GOT3 (cell line): ENCODE measurements at places on chromosomes 3 and 15.

DNA sequence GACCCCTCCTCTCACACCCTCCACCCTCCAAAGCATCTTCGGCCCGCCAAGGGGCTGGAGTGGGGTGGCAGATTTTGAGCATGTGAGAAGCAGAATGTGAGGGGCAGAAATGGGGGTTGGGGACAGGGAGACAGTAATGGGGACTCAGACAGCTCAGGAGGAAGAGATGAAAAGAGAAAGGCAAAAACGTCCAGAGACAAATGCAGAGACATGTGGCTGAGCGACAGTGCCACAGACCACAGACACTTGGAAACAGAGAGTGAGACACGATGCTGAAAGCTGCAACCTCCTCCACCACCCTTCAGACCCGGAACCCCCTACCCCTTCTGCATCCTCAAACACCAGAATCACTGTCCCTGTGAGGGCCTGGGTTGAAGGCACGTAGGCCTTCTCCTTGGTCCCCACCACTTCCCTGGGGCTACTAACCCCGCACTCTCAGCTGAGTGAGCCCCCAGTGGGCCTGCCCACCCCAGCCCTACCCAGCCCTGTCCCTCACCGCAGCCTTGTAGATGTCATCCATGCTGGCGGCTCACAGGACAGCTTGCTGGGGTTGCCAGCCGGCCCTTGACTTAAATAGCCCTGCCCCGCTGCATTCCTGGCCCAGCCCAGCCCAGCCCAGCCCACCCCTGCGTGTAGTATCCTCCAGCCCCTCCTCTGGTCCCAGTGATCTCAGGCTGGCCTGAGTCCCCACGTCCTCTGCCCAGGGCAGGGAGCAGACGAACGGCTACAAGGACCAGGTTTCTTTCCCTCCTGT, at the start of gene TNNC1:
TNNC1 (minus strand) TSS at position 546 of the 754 bp plus-strand sequence; CDS start at position 520, 26 bp downstream.
- no peak for DNase-seq

DNA sequence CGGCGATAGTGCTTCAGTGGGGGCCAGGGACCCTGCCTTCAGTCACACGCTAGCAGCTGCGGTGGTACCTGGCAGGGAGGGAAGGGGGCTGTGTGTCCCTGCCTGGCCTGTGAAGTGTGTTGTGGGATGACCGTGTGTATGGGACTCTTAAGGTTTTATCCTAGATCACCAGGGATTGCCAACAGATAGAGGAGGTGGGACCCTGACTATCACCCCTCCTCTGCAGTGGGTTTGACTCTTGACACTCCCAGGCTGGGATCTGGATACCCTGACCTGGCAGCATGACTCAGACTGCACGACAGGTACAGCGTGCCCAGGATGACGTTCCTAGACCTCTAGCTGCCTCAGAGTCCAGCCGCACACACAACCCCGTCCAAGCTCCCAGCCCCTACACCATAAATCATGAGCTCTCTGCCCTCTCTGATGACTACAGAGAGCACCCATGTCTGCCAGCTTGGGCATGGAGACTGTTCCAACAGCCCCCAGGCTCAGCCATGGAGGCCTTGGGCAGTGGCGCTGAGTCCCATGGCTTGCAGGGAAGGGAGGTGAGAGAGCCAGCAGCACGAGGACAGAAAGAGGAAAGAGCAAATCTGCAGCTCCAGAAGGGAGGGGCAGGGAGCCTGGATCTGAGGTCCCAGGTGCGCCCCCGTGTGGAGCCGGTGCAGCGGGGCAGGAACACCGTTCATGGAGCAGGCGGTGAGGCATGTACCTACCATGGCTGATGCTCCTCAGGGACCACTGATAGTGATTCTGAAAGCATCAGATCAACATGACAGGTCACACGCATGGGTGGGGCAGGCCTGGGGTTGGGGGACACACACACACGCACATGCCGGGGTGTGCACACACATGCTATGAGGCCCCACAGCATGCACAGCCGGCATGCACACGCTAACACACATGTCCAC, 71.0 kb downstream of the ADAMTS7 start:
- no peak for DNase-seq

- DNase-seq, result no peak
These were observed 280.5 kb downstream of the TBL1XR1 start for GRCh38 chr3:176916777-176917176.

DNA sequence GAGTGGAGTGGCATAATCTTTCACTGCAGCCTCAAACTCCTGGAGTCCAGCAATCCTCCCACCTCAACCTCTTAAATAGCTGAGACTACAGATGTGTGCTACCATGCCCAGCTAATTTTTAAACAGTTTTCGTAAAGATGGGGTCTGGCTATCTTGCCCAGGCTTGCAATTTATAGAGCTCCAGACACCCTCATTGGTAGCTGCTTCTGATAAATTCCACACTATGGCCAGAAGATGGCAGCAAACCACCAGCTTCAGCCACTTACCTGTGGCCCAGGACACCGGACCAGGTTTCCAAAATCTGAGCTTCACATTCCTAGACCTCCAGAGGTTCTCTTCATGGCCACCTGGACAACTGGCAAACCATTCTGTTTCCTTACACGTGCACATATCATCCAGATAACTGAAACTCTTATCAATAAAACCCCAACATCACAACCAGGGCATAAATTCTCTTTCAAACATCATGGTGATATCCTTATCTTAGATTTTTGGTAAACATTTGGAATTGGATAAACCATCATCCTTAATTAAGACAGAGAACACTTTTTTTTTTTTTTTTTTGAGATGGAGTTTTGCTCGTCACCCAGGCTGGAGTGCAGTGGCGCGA, 28.9 kb downstream of the FBXW12 start:
- DNase-seq, result no peak

GRCh38 chr3:62368705-62369475, 4.5 kb downstream of the FEZF2 start:
- DNase-seq, result no peak

DNA sequence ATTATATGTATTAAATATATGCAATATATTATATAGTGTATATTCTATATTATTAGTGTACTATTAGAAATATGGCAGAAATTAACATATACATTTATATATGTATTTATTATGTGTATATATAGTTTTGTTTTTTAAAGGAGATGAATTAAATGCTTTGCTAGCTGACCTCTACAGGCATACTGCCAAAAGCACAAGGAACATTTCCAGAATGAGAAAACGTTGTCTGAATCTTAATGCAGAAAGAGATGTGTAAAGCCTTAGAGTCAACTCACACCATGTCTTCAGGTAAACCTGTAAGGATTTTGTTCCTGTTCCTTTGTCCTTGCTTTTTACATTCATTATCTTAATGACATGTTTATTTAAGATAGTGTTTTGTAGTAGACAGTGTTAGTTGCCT, 111.9 kb downstream of the ST8SIA2 start:
- DNase-seq, result no peak

DNA sequence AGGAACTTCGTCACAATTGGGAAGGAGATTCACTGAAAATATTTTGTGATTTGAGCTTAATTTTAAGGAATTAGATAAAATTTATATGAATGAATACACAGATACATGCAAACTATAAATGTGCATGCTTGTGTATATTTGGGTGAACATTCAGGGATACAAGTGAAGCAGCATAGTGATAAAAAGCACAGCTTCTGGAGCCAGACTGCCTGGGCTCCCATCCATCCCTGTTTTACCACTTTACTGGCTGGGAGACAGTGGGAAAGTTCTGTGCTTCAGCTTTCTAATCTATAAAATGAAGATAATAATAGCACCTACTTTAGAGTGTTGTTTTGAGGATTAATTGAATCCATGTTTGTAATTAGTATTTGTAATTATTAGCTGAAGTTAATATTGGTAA, 8.1 kb upstream of the EPHA6 start:
- no peak for DNase-seq

- DNase-seq, result no peak
These were observed 139.7 kb downstream of the TUSC7 start for GRCh38 chr3:116849261-116849688.

- no peak for DNase-seq
These were observed 845 bp downstream of the CNTN3 start for GRCh38 chr3:74613521-74614106.

DNA sequence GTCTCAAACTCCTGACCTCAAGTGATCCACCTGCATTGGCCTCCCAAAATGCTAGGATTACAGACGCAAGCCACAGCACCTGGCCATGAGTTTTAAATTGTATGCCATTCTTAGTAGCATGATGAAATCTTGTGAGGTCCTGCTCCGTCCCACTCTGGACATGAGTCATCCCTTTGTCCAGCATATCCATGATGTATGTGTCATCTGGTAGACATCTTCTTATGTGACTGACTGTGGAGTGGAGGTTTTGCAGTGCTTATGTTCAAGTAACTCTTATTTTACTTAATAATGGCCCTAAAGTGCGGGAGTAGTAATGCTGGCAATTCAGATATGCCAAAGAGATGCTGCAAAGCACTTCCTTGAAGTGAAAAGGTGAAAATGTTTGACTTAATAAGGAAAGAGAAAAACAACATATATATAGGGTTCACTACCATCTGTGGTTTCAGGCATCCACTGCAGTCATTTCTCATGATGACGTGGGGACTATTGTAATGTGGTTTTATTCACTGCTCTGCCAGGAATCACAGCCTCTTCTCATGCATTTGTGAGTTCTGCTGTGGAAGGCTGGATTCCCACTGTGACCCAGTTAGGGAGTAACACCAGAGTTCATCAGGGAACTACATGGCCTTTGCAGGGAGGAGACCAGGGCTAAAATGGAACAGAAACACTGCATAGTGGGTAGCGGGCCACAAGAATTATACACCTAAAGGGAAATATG, 204.6 kb upstream of the STRIT1 start:
- no peak for DNase-seq

DNA sequence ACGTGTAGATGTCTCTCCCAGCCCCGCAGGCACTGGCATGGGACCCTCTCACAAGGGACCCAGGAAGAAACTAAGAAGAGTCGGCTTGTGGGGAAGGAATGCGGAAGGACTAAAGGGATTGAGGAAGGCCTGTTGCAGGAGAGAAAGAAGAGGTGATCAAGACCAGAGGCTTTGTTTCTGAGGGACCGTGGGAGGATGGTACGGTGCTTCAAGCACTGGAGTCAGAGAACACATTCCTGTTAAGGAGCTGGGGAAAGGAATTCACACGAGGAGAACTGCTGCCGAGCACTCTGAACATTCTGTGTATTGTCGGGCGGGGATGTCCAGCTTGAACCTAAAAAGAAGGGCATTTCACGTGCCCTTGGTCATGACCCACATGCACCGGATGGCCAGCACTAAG, 91.4 kb downstream of the TAMM41 start:
- no peak for DNase-seq

GRCh38 chr15:32004249-32004648, 26.1 kb upstream of the CHRNA7 start:
- no peak for DNase-seq

DNA sequence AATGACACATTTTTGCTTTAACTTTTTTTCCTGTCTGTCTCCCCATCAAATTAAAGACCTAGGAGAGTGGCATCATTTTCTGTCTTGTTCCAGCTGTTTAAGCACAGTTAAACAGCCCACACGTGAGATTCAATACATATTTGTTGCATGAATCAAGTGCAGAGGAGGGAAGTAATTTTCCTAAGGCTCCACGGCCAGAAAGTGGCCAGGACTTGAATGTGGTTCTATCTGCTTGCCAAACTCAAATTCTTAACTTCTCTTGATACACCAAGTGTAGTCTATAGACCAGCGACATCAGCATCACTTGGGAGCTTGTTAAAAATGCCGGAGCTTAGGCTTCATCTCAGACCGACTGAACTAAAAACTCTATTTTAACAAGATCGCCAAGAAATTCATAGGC, 724.8 kb upstream of the CFAP20DC start:
- DNase-seq, result no peak

DNA sequence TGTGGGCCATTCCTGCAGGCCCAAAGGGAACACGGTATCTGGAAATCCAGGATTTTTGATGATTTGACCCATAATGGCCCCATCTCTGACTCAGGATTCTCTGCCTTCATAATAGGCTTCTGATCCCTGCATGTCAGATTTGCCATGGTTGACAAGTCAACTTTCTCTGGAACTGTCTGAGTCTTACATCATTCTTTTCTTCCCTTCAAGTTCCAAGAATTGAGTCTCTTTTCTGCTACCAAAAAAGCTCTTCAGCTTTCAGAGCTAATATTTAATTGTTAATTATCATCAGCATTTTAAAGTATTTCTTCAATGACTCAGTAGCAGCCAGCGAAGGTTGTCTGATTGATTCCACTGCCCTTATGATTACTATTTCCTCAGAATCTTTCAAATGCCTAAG, 244.4 kb upstream of the COL8A1 start:
- DNase-seq, result no peak

DNA sequence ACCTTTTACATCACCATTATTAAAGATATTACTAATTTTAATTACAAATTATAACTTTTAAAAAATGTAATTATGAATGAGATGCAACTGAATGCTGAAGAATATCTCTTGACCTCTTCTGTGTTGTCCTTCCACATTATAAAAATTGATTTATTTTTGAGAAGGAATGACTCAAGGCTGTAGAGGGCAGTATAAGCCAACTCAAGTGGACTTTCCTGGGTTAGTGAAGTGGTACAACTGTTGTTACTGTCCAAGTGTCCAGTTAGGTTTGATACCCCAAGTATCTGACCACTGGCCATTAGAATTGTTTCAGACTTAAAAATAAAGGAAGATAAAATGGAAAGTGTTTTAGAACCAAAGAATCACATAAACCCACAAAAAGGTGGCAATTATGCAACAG, 51.9 kb downstream of the BBX start:
- DNase-seq, result no peak

DNA sequence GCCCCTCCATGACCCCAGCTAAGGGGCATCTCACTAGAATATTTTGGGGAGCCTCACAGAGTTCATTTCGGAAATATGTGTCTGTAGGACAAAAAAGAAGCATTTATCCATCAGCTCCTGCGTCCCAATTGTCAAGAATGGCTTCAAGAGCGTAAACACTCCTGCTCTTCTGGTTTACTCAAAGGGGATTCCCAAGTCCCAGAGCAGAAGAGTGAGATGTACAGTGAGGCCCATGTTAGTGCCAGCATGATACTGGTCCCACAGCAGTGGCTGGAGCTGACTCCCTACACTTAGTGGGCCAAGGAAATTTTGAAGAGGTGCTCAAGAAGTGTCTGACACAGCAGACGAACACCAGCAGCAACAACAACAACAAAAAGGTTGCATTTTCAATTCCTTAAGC, 34.9 kb upstream of the ARL8B start:
- DNase-seq, result no peak

GRCh38 chr3:100209948-100210771, 50.6 kb upstream of the TBC1D23 start:
- no peak for DNase-seq

GRCh38 chr15:99450896-99451358, 114.9 kb upstream of the MEF2A start:
- DNase-seq, result no peak

- DNase-seq, result no peak
These were observed 24.5 kb upstream of the PLA2G4D start for GRCh38 chr15:42118650-42119445.

- no peak for DNase-seq
These were observed 164.8 kb upstream of the CDIN1 start for GRCh38 chr15:36414670-36415069.

GRCh38 chr15:48644827-48645557, 517 bp downstream of the FBN1 start:
- peak; percentile 60 for DNase-seq

DNA sequence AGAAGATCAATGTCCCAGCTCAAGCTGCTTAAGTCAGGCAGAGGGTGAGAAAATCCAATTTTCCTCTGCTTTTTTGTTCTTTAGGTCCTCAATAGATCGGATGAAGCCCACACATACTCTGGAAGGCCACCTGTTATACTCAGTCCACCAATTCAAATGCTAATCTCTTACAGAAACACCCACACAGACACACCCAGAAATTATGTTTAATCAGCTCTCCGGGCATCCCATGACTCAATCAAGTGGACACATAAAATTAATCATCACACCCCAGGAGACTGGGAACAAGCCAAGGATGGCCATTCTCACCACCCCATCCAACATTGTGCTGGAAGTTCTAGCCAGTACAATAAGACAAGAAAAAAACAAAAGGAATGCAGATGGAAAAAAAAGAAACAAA, 67.8 kb upstream of the SLC24A5 start:
- no peak for DNase-seq
